ENCODE measurements at places on chromosomes 4 and X.

DNA sequence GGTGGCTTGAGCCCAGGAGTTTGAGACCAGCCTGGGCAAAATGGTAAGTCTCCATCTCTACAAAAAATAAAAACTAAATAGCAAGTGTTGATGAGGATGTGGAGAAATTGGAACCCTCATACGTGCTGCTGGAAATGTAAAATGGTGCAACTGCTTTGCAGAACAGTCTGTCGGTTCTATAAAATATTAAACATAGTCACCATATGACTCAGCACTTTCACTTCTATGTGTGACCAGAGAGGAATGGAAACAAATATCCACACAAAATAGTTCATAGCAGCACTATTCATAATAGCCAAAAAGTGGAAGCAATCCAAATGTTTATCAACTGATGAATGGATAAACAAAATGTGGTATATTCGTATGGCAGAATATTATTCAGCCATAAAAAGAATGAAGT, 60.8 kb upstream of the FMR1 start:
- DNase-seq: no peak

- DNase-seq: no peak
Measured at GRCh38 chr4:13193662-13194061, 290.5 kb downstream of the RAB28 start.

- no peak for DNase-seq
Measured at GRCh38 chrX:75071334-75071733, 84.7 kb downstream of the ABCB7 start.

- no peak for DNase-seq
Measured at GRCh38 chr4:20646287-20646686, 54.0 kb upstream of the PACRGL start.

- no peak for DNase-seq
Measured at GRCh38 chr4:2712261-2712842, 43.8 kb downstream of the TNIP2 start.

DNA sequence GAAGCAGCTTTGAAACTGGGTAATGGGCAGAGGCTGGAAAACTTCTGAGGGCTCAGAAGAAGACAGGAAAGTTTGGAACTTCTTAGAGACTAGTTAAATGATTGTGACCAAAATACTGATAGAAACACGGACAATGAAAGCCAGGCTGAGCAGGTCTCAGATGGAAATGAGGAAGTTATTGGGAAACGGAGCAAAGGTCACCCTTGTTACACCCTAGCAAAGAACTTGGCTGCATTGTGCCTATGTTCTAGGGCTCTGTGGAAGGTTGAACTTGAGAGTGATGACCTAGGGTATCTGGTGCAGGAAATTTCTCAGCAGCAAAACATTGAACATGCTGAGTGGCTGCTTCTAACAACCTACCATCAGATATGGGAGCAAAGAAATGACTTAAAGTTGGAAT, 50.8 kb upstream of the FBXW7 start:
- DNase-seq: no peak

- DNase-seq: no peak
Measured at GRCh38 chr4:138182838-138183426, 59.2 kb downstream of the SLC7A11 start.

- no peak for DNase-seq
Measured at GRCh38 chr4:98754736-98755135, 96.3 kb upstream of the TSPAN5 start.

GRCh38 chrX:99413317-99413716, 996.8 kb downstream of the PCDH19 start:
- DNase-seq: no peak

DNA sequence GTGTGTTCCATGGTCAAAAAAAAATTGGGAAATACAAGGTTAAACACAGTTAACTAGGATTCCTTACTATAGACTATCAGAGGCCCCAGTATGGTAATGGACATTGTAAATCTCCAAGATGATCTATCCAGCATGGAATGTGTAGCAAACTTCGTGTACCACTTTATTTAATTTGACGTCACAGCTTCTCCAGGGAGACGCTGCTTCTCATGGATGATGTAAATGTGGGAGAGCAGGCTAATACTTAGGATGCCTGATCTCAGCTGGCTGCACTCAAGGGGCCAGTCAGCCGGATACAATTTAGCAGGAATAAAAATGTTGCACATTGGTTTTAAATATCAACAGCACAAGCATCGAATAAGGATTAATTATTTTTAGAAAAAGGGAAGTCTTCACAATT, 111.7 kb upstream of the HPF1 start:
- no peak for DNase-seq

GRCh38 chr4:56468097-56468422, 643 bp downstream of the SRP72 start:
- peak; percentile 30 for DNase-seq

DNA sequence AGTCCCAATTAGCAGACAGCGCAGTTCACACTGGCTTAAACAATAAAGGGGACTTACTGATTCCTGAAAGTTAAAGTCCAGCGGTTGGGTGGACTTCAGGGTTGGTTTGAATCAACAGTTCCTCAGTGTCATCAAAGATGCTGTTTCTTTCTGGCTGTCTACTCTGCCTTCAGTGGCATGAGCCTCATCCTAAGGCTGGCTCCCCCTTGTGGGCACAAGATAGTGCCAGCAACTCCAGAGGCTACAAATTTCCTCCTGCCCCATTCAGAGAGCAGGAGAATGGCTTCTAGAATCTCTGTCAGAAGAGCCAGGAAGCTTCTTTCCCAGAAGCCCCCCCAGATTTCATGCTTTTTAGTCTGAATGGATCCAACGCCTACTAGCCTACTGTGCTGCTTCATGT, 82.4 kb upstream of the MTM1 start:
- no peak for DNase-seq

- no peak for DNase-seq
Measured at GRCh38 chr4:1882850-1883271, 11.7 kb downstream of the NSD2 start.

DNA sequence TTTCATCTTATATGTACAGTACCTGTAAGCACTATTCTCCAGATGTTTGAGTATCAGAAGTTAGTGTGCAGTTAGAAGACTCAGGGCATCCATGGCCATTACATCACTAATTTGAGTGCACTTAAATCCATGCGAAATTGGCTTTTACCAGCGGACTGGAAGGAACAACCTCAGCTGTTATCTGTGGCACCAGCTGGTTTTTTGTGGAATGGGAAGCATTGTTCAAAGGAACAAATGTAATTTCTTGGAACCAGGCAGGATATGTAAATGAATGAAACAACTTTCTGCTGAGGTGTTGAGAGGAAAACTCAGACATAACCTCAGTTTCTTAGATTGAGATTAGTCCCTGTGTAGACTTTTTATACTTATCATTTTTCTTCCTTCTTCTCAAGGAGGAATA, 60.2 kb downstream of the PDGFRA start:
- DNase-seq: no peak

DNA sequence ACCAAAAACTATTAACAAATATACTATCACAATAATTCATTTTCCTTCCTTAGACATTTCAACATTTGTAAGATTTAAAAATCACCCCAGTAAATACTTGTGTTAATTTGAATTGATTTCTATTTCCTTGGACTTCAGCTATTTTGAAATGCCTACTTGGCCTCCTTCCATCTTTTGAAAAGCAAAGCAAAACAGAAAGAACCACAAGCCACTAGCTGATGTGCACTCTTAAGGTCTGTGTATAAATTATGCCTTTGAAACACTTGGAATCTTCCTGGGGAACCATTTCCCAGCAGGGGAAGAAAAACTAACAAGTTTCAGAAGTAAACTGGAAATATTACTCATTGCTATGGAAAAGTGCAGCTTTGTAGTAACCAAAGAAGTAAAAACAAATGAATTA, 139.8 kb downstream of the CLCN4 start:
- no peak for DNase-seq

GRCh38 chr4:177410566-177410965, 31.7 kb downstream of the AGA start:
- DNase-seq: no peak

DNA sequence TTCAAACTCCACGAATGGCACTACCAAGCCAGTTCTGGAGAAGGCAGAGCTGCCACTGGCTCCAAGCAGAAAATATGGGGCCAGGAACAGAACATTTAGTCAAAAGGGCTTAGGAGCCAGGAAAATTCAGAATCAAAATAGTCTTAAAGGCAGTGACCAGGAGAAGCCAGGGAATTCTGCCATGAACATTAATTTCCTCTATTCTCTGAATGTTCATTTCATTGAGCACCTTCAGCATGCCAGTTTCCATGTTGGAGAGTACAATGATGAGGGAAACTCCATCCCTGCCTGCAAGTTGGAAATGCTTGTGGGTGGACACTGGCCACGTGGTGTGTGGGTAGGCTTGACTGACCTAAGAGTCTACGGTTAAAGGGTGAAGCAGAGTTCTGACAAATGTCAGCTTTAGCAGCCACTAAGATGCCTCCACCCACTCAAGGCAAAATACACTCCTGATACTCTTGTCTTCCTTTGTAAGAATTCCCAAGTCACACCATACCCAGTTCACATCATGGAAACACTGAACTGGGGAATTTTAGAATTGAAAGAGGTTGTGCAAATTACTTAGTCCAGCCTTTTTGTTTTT, 190.1 kb upstream of the C1QTNF7 start:
- no peak for DNase-seq

DNA sequence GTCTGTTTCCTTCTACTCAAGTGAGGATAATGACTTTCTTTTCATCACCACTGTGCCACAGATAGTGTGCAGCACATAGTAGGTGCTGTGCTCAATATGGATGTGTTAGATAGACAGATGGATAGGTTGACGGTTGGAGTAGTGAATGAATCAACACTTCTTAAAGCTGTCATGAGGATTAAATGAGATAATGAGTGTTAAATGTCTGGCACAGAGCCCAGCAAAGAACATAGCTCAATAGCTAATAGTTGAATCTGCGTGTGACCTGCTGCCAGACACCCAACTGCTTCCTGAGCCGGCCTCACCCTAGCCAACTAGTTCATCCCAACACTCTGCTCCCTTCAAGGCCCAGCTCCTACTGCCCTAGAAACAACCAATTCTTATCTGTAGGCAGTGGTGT, 67.7 kb upstream of the PJA1 start:
- no peak for DNase-seq

DNA sequence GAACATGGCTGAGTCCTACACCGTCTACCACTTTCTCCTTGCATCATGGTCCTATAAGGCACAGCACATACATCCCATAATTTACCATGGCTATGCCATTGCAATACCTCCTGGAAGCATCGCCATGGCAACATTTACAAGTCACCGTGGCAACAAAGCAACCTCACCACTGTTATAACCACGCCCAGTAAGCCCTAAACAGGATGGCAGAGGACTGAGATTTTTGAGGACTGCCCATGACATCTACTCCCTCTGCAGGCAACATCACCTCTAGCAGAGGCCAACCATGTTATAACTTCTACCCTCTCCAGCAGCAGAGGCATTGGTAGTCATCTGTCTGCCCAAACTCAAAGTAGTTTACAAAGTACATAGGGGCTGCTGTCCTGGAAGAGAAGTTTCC, 29.7 kb downstream of the BCOR start:
- no peak for DNase-seq

GRCh38 chr4:121484633-121485032, 103.8 kb upstream of the QRFPR start:
- peak; percentile 14 for DNase-seq

- DNase-seq: no peak
Measured at GRCh38 chr4:39571504-39571903, 44.3 kb upstream of the UGDH start.

- DNase-seq: no peak
Measured at GRCh38 chrX:72107320-72107719, 24.4 kb downstream of the RTL5 start.

GRCh38 chrX:109372716-109373115, 109.2 kb downstream of the GUCY2F start:
- no peak for DNase-seq

DNA sequence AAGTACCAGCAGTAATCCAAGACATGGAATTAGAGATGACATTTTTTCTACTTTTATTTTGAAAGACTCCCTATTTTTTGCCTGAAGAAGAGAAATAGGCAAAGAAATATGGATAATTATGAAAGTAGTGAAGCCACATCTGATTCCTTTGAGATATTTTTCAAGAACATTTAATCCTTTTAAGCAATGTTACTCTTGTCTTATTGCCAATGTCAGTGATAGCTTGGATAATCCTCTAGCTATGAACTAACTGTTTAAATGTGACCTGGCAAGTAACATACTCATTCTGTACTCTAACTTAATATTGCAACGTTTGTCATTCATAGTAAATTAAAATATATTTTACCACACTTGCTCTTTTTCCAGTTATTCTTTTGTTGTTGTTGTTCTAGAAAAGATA, 181.3 kb downstream of the VEGFC start:
- DNase-seq: no peak

DNA sequence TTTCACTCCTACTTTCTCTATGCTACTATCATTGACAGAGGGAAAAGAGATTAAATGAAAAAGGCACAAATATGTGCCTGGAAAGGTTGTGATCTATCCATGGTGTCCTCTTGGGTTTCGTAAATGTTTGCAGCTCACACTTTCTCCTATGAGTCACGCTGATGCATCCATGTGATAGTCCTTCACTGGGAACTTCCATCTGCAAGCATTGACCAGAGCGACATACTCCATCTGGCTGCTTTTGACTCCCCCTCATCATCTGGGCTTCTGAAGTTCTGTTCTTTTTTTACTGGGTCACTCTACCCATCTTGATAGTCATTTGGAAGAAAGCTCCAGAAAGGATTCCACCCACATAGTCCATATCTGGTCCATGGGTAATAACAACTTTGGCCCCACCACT, 84.7 kb upstream of the NDST3 start:
- no peak for DNase-seq

DNA sequence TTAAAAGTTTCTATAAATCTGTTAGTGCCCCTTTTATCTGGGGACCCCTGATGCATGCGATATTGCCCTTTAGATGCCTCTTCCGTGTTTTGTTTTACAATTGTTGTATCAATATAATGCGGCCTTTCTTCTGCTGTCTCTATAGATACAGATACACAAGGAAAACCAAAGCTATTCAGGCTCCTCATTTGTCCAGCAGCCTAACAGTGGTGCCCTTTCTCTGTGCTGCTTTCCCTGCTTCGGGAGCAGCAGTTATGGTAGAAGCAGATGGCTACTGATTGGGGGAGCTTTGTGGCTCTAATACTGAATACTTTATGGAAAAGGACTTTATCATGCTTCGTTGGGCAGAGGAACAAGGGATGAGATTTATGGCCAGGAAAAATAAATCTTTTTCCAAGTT, 10.6 kb upstream of the PRDM8 start:
- DNase-seq: no peak

GRCh38 chr4:1466034-1466862, 60.0 kb upstream of the NKX1-1 start:
- DNase-seq: no peak

- DNase-seq: no peak
Measured at GRCh38 chr4:13640149-13640940, 12.8 kb upstream of the BOD1L1 start.

DNA sequence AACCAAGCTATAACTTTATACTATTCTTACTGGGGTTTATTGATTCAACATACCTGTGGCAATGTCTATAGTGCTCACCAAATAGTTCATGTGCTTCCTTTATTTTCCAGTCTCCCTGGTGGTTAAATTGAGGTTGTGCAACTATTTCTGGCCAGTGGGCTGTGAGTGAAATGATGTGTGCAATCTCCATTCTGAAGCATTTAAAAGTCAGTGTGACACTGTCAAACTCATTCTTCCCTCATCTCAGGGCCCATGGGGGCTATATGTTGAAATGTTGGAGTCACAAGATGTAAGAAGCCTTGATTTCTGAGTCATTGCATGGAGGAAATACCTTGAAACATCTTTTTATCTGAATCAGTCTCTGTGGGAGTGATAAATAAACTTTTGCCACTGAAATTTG, 414.3 kb upstream of the RPS6KA3 start:
- no peak for DNase-seq

Measured in GM19239 (cell line).